ENCODE measurements at places on chromosomes 5 and 9.

DNA sequence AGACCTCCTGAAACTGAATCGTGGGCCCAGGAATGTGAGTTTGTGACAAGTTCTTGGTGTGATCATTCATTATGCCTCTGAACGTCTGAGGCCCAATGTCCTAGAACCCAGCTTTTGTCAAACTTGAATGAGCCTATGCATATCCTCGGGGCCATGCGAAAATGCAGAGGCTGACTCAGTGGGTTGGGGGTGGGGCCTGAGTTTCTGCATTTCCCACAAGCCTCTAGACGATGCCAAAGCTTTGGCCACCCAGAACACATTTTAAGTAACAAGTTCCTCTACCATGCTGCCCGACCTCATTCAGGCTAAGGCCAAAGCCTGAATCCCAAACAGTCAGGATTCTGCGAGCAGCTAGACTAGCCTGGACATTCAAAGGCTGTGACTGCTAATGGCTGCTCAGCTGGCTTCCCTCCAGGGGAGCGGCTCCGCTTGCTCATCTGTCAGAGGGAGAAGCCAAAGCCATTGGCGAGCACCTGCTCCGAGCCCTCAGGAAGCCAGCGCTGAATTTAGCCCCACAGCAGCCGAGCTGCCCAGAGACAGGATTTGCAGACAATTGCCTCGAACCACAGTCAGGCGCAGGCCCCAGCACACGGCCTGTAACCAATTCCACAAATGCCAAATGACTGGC is 177.5 kb downstream of the ZDHHC21 start:
- no peak for DNase-seq

- DNase-seq: no peak
These were observed 46.4 kb downstream of the SYK start for GRCh38 chr9:90847971-90848370.

- DNase-seq: no peak
These were observed 19.8 kb downstream of the GPRIN1 start for GRCh38 chr5:176590035-176590717.

GRCh38 chr5:171419688-171420430 is 412 bp downstream of the FGF18 start:
- DNase-seq: no peak

- DNase-seq: no peak
These were observed 27.6 kb downstream of the SEMA4D start for GRCh38 chr9:89470224-89470839.

GRCh38 chr5:128427921-128428320 is 110.1 kb downstream of the FBN2 start:
- no peak for DNase-seq

DNA sequence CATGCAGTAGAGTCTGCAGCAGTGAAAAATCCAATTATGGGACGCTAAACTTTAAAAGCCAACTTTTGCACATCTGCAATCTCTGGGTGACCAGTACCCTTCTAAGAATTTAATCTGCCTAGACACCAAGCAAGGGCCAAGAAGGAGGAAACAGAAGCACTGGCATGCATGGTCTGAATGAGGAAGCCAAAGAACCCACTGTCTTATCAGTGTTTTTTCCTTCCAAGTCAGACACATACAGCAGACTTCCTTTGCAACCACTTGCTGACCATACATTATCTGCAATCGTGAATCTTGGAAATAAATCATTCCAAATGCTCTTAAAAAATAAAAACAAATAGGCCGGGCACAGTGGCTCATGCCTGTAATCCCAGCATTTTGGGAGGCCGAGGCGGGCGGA is 65.9 kb downstream of the DEPDC1B start:
- DNase-seq: no peak

Measured in HS-5 (cell line).